ENCODE measurements at places on chromosomes 3 and 15.

GRCh38 chr3:39971559-39972031 is 162.2 kb downstream of the MYRIP start:
- DNase-seq: no peak

DNA sequence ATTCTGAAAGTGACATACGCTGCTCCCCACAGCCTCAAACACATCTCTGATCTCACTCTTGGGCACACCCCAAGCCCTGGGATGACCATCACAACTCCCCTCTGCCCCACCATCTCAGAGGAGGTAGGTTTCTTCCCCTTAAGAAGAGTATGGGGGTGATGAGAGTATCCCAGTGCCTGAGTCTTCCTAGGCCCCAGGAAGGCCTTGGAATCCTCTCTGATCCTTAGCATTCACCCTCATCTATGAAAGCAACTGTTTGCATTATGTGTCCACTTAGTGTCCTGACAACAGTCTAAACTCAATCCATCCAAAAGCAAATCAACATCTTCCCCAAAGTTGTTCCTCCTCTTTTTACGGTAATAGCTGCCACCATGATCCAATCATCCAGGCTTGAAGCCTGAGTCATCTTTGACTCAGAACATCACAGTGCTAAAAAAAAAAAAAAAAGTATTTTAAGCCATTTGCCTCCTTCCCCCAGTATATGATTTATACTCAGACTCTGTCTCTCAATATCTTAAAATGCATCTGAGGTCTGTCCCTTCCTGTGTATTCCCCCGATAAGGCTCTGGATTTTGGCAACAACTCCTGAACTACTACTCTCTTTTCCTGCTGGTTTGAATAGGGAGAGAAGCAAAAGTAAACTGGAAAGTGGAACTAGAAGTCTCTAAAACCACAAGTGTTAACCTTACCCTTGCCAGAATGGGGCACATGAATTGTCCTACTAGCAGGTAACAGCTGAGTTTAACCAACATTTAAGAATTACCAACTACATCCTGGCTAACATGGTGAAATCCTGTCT is 22.5 kb downstream of the POPDC2 start:
- no peak for DNase-seq

DNA sequence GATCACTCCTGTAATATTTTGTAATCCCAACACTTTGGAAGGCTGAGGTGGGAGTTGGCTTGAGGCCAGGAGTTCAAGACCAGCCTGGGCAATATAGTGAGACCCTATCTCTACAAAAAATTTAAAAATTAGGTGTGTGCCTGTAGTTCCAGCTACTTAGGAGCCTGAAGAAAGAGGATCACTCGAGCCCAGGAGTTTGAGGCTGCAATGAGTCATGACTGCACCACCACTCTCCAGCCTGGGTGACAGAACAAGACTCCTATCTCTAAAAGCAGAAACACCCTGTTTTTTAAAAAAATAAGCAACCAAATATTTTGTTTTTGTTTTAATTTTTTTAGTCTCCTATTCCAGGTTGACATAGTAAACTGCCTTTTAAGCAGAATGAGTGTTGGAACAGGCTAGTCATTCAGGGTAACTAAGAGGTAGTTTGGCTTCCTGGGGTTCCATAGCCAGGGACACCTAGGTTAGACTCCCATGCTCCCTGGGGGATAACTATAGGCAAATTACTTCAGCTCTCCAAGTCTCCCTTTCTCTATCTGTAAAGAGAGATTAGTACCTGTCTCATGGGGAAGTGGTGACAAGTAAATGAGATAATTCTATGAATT is 114.6 kb upstream of the C15orf61 start:
- no peak for DNase-seq

DNA sequence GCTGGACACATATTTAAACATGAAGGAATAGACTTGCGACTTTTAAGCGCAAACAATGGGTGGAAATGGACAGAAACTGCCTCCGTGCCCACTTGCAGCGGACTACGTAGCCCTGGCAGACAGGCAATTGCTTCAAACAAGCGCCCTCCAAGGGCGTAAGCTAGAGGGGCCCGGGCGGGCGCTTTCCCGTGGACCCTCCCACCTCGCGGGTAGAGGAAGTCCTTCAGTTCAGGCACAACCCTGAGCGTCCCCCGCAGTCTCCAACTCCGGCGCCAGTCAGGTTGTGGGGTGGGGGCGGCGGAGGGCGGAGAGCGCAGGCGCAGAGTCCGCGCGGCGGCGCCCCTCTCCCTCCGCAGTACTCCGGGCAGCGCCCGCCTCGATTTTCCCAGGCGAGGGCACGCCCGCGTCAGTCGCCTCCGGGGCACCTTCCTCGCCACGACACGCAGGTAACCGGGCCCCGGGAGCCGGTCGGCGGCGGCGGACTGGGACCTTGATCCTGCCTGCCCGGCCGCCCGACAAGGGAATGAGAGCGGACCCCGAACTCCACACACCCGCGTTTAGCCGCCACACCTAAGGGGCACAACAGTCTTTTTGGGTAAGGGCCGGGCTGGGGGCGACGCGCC is at the start of gene SLC35G2:
TSS of gene SLC35G2 (plus strand) at position 358 of the 623 bp plus-strand sequence. CDS start 35,335 bp downstream, outside the sequence.
- peak; percentile 13 for DNase-seq

- DNase-seq: no peak
Measured at GRCh38 chr3:149581248-149581647, 76.6 kb downstream of the WWTR1 start.

DNA sequence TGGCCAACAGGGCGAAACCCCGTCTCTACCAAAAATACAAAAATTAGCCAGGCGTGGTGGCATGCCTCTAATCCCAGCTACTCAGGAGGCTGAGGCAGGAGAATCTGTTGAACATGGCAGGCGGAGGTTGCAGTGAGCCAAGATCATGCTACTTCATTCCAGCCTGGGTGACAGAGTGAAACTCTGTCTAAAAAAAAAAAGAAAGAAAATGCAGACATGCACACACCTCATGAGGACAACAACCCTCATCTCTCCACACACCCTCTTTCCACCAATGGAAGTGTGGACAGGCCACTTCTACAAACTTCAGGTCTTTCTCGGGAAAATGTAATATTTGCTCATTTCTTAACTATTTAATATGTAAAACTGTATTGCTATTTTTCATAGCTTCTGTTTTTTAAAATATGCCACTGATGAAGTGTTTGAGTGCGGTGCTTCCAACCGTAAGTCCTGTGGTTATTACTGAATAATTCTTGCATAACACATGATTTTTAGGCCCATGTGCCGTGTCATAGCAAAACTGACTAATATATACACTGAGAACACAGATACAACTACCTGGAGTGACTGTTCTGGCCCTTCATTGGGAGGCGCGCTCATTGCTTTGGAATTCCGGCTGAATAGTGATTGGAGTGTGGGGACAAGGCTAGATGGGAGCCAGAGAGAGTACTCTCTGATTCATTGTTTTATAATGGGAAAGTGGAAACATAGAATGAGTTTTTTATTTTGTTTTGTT is 23.1 kb downstream of the LRRC31 start:
- DNase-seq: no peak

- DNase-seq: no peak
Measured at GRCh38 chr3:197525706-197526105, 30.1 kb downstream of the BDH1 start.

- no peak for DNase-seq
Measured at GRCh38 chr3:142009029-142009428, 132.6 kb downstream of the ATP1B3 start.

DNA sequence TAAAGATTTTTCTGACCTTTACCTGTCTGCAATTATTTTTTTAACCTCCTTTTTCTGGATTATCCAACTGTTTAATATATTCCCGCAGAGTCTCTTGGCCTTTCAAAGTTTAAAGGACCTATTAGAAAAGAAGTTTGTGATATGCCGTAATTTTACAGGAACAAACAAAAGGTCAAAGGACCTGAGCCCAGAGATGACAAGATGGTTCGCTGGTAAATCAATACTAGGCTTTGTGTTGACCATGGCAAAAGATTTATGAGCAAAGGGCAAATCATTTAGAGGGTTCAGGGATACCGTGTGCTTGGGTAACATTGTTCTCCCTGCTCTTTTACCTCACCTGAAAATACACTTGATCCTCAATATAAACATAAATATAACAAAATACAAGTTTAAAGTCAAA is 923.5 kb downstream of the ROBO1 start:
- DNase-seq: no peak

DNA sequence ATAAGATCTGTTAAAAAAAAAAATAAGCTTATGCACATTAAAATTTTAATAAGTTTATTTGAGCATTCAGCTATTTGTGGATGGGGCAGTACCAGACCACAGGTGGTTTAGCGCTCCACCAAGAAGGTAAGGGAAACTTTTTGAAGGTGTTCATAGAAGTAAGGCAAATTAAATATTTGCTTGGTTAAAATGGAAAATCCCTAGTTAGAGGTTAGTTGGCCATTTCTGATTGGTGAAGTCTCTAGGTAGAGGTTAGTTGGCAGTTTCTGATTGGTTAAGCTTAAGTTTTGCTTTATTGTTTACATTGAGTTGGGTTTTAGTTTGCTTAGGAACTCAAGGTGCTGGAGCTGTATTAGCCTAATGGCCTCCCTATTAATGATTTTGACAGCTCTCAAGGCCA is 30.7 kb downstream of the SCN11A start:
- DNase-seq: no peak

DNA sequence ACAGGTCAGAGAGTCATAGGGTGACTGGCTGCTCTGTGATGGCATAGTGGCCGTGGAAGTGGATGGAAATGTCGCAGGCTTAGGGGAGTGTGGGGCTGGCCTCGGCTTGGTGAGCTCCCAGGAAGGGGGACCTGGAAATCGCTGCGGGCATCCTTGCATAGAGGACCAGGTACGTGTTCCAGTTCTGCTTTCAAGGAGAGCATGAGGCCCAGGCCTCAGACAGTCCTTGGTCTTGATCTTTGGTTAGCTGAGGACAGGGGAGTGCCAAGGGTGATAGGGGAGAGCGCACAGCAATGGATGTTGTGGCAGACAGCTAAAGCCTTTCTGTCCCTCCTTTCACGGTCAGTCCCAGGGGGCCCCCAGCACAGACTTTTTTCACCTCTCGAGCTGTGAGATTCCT is 110.5 kb downstream of the SNRPN start:
- DNase-seq: no peak

DNA sequence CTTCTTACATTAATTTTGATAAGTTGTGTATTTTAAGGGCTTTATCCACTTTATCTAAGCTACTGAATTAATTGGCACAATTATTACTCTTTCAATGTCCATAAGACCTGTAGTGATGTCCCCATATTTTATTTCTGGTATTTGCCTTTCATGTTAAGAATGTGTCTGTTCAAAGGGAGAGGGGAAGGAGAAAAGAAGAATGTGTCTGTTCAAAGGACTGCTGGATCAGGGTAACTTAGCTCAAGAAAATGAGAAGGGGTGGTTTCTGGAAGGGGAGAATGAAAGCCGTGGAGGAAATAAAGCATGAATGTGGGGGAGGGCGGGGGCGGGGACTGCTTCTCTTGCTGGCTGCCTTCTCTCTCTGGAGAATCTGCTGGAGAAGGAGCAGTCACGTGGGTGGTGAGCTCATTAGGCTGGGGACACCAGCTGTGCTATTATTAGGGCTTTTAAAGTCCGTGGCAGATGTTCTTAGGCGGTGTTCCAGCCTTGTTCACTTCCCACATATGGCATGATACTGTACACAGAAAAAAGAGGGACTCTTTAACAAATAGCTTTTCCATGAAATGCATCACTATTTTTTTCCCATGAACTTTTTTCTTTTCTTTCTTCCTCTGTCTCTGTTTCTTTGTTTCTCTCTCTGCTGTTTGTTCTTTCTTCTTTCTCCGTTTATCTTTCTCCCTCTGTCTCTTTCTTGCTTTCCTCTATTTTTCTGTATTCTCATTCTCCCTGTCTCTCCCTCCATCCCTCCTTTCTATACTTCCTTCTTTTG is 63.7 kb upstream of the ULK4 start:
- DNase-seq: no peak

- no peak for DNase-seq
Measured at GRCh38 chr15:78734451-78735064, 76.7 kb downstream of the ADAMTS7 start.

DNA sequence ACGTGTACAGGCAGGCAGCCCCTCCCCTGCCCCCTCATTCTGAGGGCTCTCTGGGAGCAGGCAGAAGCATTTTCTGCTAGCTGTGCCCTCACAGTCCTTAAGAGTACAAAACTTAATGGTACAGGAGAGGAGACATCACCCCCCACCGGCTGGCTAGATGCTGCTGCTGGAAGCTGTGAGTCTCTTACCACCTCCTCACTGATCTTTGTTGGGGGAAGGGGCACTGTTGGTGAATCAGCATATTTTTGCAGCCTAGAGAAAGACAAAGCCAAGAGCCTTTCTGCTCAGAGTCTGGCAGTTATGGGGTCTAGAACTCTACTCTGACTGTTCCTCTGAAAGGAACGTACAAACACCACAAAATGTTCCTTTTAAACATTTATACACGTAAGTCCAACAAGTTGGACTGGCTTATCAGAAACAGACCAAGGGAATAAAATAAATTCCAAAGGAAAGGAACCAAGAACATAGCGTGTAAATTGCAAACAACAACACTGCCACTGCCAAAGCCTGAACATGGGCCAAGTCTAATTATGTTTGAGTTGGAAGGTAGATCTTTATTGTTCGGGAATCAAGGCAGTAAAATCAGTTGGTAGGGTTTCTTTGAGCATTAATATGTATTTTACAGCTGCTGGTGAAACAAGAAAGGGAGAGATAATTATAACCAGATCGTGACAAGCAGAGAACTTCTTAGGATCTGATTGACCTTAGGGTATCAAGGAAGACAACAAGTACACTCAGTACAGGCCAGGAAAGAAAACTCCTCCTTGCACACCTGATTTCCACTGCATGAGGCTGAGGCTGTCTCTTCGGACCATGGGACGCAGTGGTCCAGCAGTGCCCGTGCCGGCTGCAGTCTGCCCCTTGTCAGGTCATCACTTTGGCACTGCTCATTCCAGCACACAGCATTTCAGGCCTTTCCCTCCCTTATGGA is 27.4 kb downstream of the CLK3 start:
- no peak for DNase-seq

DNA sequence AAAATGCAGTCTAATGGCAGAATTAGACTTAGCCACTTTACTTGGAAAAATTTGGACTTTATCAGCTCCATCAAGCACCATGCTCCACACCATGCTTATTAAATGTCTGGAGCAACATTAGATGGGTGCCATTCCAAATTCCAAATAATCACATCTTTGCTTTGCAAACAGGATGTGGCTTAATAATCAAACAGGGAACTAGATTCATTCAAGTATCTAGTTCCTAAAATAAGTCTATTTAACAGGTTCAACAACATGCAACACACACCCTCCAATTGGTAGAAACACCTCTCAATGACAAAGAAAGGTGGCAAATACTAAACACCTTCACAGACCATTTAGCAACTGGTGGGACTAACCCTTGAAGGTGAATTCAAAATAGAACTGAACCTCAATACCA is 3.5 kb downstream of the HEXA start:
- no peak for DNase-seq

- no peak for DNase-seq
Measured at GRCh38 chr3:5498981-5499380, 311.5 kb downstream of the EDEM1 start.

- no peak for DNase-seq
Measured at GRCh38 chr3:183586477-183586876, 31.0 kb upstream of the KLHL6 start.
